ENCODE measurements at places on chromosomes 2 and 18.

DNA sequence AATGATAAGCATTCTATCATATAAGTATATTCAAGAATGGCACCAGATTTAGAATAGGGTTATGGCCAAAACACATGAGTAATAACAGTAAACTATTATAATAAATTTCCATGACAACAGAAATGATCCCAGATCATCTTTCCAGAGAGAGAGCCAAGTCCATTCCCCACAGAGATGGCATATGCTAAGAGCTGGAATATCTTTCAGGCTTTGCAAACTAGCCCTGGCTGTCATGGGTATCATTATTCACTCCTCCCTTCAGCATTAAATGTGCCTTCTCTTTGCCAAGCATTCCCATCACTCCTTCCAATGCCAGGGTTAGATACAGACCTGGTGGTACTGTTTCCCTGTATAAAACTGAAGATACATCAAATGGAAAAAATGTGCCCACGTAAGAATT, 10.9 kb downstream of the FEZ2 start:
- DNase-seq = no peak

DNA sequence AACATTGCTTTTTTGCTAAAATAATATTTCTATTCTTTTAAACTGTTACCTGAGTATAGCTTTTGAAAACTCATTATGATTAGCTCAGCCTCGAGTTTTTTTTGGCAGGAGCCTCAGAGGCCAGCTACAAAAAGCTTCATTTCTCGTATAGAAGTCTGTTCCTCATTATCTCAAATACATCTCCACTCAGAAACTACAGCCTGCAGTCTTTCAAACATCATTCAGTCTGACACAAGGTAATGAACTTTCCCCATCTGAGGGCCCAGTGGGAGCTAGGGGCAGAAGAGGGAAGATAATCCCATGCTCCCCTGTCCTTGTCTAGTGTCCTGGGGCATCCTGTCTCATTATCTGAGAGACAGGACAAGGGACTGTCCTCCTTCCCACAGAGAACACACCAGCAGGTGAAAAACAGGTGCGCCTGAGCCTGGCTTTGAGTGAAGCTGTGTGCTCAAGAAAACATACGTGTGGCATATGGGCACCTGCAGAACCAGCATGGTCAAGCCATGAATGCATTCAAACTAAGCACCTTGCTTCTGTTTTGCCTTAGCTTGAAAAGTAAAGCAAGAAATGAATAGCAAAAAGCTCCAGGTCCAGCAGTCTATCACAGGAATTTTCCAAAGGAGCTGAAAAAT, 247.5 kb downstream of the MREG start:
- DNase-seq = no peak

GRCh38 chr18:55811925-55812324, 223.9 kb upstream of the TCF4 start:
- no peak for DNase-seq

- DNase-seq = no peak
These were observed 7.0 kb upstream of the CLEC4F start for GRCh38 chr2:70827388-70827787.

DNA sequence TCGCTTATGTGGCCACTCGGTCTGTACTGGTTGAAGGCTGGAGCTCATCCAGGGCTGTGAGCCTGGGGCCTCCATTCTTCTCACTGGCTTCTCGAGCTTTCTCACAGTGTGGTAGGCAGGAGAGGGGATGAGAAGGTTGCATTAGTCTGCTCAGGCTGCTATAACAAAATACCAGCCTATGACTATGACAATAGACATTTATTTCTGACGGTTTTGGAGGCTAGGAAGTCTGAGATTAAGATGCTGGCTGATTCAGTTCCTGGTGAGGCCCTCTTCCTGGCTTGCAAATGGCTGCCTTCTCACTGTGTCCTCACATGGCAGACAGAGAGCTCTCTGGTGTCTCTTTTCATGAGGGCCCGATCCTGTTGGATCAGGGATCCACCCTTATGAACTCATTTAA, 6.2 kb upstream of the STK25 start:
- DNase-seq = no peak

DNA sequence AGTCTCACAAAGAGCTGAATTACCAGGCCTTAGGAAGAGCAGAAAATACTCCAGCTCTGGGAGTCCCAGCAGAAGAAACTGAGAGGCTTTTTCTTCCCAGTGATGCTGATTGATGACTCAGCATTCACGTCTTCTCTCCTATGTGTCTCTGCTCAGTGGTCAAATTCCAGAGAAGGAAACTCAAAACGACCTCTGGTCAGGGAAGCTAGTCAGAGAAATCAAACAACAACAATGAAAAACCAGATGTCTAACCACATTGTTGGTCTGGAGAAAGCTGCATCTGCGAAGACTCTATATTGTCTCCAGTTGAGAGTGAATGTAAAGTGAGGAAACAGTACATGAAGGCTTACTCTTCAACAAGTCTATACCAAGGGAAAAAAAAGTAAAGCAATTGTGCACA, 28.6 kb upstream of the CERS6 start:
- DNase-seq = no peak

DNA sequence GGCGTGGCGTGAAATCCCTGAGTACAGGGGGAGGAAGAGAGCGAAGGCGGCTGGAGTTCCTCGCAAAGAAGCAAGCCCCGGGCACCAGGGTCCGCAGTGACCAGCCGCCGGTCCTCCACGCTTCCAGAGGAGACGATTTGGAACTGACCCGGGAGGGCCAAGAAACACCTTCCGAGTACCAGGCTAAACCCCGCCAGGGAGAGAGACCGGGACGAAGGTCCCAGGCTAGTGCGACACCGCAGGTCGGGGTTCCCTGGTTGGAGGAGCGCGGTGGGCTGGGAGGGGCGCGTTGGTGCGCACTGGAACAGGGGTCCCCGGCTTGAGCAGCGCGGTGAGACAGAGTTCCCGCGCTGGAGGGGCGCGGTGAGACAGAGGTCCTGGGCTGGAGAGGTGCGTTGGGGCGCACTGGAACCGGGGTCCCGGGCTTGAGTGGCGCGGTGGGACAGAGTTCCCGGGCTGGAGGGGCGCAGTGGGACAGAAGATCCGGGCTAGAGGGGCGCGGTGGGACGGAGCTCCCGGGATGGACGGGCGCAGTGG, 901 bp downstream of the WDFY1 start:
- DNase-seq = no peak

- no peak for DNase-seq
These were observed 44.4 kb upstream of the MBP start for GRCh38 chr18:77177009-77177408.

DNA sequence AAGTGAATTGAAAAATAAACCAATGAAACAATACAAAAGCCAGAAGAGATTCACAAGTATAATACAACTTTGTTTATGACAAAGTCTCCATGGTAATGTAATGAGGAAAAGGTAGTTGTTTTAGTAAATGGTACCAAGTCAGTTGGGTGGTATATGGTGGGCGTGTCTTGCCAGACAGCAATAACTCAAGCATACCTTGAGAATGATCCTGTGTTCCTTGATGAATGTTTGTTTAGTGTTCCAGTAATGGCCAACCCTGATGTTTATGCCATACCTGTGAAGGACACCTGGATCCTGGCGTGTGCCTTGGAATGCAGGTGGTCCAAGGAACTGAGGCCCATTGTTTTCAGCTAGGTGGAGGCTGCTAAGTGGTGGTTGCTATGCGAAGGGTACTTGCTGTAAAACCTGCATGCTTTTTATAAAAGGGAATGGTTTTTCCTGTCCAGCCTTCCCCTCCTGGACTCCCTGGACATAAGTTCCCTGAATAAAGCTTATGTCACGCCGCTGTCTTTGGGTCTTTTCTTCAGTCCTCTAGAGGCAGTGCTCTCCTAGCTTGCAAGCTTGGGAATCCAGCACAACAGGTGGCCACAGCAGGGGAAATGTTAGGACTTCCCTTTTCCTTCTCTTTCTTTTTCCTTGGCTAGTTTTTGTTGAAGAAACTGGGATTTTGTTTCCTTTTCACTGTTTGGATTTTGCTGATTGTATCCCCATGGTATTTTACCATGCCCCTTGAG, 54.7 kb downstream of the MTA3 start:
- DNase-seq = no peak

DNA sequence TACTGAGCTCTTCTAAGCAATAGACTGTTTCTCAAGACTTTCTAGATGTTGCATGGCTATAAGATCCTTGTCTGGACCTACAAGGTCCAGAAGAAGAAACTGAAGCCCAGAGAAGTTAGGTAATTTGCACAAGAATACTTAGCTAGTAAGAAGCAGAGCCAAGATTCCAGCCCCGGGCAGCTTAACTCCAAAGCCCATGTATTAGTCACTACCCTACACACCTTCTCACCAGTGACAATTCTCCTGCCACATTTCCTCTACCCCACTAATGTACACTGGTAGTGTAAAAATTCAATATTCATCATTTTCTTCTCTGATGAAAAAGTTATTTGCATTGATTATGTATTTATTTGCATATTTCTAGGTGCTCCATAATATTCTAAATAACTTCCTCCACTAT, 95.5 kb upstream of the CREB1 start:
- no peak for DNase-seq

- DNase-seq = no peak
These were observed 65.3 kb upstream of the TAF1B start for GRCh38 chr2:9778012-9778411.

DNA sequence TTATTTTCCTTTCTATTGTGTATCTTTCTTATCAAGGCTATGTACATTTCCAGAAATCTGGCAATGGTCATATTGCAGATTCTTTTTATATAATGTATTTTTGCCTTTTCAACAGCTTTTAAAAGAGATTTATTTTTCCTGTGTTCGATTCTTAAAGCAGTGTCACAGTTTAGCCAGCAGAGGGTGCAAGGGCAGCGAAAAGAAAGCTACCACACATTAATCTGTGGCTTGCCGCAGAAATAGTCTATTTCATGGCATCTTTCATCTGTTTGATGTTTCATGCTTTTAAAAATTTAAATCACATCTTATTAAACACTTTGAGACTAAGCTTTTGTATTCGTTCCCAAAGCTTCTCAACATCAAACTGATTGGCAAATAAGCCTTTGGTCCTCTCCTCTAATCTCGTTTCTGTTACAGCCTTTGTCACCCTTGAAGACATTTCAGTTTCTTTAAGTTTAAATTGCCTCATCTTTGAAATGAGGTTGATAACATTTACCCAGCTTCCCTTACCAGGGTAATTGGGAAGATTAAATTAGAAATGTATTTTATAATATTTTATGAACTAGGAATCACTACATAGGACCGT, 73.3 kb downstream of the PIK3C3 start:
- no peak for DNase-seq

DNA sequence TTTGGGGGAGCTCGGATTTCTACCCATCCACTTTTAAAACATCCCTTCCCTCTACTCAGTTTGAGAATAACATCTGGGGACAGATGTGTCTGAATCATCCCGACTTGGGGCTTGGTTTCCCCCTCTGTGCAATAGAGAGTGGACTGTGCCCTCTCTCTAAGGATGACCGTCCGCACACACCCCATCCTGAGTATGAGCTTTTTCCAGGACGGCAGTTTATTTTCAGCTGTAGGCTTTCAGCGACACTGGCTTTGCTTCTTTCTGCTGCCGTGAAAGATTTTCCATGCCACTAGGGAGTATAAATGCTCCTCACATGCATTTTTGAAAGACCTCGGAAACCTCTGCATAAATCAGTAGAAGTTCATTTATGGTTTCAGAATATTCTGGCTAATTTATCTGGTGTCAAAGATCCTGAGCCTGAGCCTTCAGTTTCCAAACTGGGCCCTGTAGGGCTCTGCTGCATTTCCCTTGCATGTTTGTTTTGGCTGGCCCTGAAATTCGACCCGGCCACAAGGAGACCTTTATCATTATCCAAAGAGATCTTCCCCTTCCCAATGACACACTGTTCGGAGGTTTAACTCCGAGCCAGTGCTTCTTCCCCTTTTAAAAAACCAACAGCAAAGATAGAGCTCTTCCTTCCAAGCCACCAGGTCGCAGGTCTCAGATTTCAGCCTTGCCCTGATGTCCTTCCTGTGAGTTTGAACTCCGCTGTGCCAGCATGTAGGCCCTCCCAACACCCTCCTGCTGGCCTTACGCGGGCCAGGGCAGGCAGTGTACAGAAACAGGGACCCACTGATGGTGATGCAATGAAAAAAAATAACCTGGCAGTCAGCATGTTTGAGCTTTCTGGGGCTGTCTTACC, 53.3 kb downstream of the FECH start:
- DNase-seq = no peak

DNA sequence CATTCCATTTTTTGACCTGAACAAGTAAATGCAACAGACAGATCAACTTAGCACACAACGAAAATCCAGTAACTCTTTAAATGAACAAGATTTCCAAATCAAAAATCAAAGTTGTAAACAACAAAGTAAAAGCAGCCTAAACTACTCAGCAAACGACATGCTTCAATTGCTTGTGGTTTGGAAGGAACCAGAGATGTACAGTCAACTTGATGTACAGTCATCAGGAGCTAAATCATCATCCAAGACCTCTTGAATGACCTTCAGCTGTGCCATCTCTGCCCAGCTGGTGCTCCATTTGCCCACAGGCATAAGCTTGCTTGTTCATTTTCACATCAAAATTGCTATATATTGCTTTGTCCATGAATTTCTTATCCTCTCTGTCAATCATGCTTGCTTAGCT, 109.8 kb downstream of the UPP2 start:
- DNase-seq = no peak

GRCh38 chr18:4102901-4103300, 352.2 kb downstream of the DLGAP1 start:
- DNase-seq = no peak

- DNase-seq = no peak
These were observed 42.5 kb downstream of the DAPL1 start for GRCh38 chr2:158837645-158838044.

DNA sequence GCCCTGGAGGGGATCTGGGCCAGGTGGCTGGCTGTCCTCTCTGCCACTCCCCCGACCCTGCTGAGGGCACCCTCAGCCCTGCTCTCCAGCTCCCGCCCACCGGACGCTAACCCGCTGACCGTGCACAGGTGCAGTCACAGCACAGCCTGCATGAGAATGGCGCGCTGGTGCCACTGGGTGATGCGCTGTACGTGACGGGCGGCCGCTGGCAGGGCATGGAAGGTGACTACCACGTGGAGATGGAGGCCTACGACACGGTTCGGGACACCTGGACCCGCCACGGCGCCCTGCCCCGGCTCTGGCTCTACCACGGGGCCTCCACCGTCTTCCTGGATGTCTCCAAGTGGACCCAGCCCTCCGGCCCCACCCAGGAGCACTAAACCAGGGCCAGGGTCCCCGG, 8.1 kb upstream of the ERFE start:
- no peak for DNase-seq

DNA sequence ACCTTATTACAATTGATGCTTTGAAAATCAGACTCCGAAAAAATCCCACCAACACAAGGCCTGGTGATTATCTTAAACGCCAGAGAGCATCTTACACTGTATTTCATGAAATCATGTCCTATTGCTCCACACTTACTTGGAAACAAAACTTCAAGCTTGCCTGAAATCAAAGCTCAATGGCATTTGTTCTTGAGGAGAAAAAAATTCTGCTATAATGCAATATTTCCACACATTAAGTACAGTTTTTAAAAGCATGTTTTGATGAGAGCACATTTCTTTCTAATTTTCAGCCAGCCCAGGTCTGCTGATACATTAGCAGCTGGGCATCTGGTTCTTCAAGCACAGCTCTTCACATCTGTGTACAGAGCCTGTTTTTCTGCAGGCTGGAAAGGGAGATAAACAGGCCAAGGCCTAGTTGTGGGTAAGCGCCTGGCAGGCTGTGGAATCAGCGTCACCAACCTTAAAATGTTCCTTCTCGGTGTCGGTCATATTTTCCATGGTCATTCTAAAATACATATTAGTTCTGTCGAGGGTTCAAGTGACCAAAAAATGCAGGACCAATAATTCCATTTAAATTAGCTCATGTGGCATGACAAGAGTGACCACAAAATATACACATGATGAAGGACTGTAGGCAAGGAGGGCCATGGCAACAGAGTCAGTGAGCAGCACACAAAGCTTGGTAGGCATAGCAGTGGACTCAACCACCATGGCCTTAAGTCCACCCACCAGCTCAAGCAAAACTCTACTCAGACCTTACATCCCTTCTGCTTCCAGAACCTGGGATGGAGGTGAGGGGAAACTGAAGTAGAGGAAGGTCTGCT, 20.9 kb downstream of the SLC8A1 start:
- no peak for DNase-seq

Data from stimulated activated CD8-positive, alpha-beta memory T cell treated with anti-CD3 and anti-CD28 coated beads, Interleukin-4, amount 100 ng/mL, for 1 hour (primary cell).